Stimulated activated naive B cell treated with anti-CD40 and anti-IgM and Interleukin-4, amounts not matched to agents 10 μg/mL and 1 μg/mL and 100 μg/mL, for 72 hours (primary cell): ENCODE measurements at places on chromosomes 4 and X.
A peak's percentile ranks its signal among the peaks of the same experiment; 100 is the strongest.

DNA sequence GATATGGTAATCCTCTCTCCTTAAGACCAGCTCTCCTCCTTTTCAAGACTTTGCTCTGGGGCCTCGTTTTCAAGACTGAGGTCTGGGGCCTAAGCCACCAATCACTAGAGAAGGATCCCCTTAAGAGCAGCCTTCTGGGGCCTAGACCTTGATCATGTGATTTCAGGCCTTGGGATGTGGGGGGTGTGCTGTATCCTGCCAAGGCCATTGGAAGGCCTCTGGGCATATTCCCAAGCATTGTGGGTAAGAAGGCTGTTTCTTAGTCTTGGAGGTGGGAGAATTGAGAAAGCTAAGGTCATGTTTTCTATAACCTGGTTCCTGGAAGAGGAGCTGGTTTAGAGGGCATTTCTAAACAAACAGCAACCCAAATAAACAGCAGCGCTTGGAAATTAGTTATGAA, 12.1 kb downstream of the TMEM164 start:
- no peaks in the 10 kb centered on the region for H3K27me3 ChIP-seq
- H3K36me3 ChIP-seq, result peaks cover 14% of the 10 kb centered on the region
- H3K4me1 ChIP-seq, result peaks cover 7% of the 10 kb centered on the region
- DNase-seq, result no peak

DNA sequence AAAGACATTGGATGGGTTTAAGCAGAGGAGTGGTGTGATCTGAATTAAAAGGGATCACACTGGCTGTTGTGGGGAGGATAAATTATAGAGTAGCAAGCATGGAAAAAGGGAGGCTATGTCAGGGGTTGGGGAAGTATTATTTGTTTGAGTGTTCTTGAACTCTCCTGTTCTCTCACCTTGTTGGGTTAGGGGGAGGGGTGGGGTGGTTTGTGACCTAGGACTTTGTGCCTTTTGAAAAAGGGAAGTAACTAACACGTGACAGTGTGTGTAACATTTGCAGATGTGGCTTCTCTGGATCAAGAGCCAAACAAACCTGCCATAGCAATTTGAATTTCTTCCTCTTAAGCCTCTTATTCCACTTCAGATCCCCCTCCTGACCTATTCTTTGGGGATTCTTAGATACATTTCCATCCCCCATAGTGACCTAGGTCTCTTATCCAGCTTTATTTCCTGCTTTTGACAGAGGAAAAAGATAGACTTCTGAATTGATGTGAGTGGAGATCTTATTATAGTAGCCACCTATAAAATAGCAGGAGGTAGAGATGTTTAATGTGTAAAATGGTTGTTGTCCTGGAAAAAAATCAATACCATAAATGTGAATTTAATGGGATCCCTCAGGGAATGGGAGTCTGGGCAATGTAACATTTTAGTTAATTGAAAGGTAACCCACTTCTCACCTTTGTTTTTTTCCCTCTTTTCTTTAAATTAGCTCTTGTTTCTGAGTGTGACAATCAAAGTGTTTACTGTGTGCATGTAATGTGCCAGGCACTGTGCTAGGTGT, 120.4 kb downstream of the CT47B1 start:
- peak overlapping the region; percentile 89 for H3K27ac ChIP-seq
- H3K4me3 ChIP-seq, result peak overlapping the region; percentile 31
- H3K4me1 ChIP-seq, result peaks cover 81% of the 10 kb centered on the region
- peak; percentile 35 for DNase-seq
- H3K27me3 ChIP-seq, result no peaks in the 10 kb centered on the region

DNA sequence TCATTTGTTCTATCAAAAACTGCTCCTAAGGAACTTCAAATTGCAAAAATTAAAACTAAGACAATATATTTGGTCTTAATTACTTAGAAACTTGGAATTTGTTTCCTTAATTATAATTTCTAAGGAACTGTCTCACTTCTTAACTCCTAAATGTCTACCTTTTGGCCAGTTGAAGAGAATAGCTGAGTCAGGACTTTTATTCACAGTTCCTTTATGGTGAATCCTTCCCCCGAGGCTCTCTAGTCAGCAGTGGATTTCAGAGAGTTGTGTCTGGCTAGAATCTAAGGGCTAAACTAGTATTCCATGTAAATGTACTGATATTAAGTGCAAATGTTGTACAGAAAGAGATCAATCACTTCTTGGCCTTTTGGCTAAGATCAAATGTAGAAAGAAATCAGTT, 69.3 kb downstream of the AMMECR1 start:
- H3K4me3 ChIP-seq, result no peak overlapping the region
- H3K27ac ChIP-seq, result no peak overlapping the region
- H3K27me3 ChIP-seq, result no peaks in the 10 kb centered on the region
- no peak for DNase-seq
- no peaks in the 10 kb centered on the region for H3K36me3 ChIP-seq
- H3K4me1 ChIP-seq, result peaks cover 5% of the 10 kb centered on the region

GRCh38 chr4:151866592-151866918, 105.7 kb upstream of the GATB start:
- H3K27ac ChIP-seq, result no peak overlapping the region
- DNase-seq, result no peak
- H3K36me3 ChIP-seq, result no peaks in the 10 kb centered on the region
- H3K4me1 ChIP-seq, result peaks cover 6% of the 10 kb centered on the region
- peaks cover 3% of the 10 kb centered on the region for H3K27me3 ChIP-seq

- H3K4me1 ChIP-seq, result peaks cover 19% of the 10 kb centered on the region
- peak overlapping the region; percentile 13 for H3K4me3 ChIP-seq
- DNase-seq, result no peak
These were observed 230.8 kb upstream of the AGTR2 start for GRCh38 chrX:115939636-115940160.

GRCh38 chrX:41779030-41779564, 55.1 kb downstream of the GPR82 start:
- peak overlapping the region; percentile 47 for H3K27ac ChIP-seq
- DNase-seq, result no peak
- H3K4me3 ChIP-seq, result no peak overlapping the region
- H3K4me1 ChIP-seq, result no peaks in the 10 kb centered on the region
